ENCODE measurements at places on chromosomes 4 and X.

DNA sequence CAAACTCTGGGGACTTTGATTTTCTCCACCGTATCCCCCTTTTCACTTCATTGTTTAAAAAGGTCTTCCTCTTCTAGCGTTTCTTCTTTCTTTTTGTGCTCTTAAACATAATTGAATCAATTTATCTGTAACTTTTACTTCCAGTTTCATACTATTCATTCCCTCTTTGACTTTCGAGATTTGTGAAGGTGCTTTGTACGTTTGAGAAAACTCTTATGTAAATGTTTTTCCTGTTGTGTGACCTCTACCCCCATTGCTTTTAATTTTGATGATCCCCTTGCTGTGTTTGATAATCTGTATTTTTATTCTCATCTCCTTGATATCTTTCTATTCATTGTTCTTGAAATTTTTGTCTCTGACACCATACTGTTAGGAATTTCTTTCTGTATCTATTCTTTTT is 4.8 kb downstream of the USP38 start:
- DNase-seq, result no peak

- DNase-seq, result no peak
Observed at GRCh38 chrX:79107891-79108718, 36.4 kb upstream of the GPR174 start.

- no peak for DNase-seq
Observed at GRCh38 chrX:43604753-43605152, 51.3 kb upstream of the MAOA start.

- DNase-seq, result no peak
Observed at GRCh38 chr4:150999086-150999485, 16.0 kb downstream of the LRBA start.

GRCh38 chrX:117407449-117408150 is 709.0 kb downstream of the KLHL13 start:
- no peak for DNase-seq

GRCh38 chrX:66638591-66639500 is at the start of gene EDA2R:
Gene EDA2R, minus strand, starts transcription at chrX:66639078. Its CDS starts 23,058 bp downstream, at chrX:66616020.
- no peak for DNase-seq

- DNase-seq, result no peak
Observed at GRCh38 chr4:145484225-145484846, 2.7 kb downstream of the SMAD1 start.

- no peak for DNase-seq
Observed at GRCh38 chr4:164659765-164660164, 94.2 kb upstream of the SMIM31 start.

- no peak for DNase-seq
Observed at GRCh38 chr4:83866834-83867621, 331.1 kb downstream of the GPAT3 start.

All from DMS79 treated with DMSO at 0.1 percent for 48 hours (cell line).